Activated CD4-positive, alpha-beta T cell treated with anti-CD3 and anti-CD28 coated beads, Interleukin-2, amount 50 U/mL, for 1 hour (primary cell): ENCODE measurements at places on chromosomes 6 and 20.

DNA sequence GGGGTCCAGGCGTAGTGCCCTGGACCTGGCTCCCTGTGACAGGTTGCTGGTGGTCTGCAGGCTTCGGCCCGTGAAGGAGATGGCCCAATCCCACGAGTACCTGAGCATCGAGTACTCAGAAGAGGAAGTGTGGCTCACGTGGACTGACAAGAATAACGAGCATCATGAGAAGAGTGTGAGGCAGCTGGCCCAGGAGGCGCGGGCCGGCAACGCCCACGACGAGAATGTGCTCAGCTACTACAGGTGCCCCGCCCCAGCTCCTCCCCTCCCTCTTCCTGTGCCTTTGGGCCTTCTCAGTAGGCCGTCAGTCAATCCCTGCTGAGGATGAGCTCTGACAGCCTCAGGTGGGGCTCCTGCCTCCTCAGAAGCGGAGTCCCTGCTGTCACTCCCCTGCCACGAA lies 42.6 kb downstream of the UQCC2 start:
- DNase-seq: peak; percentile 70

DNA sequence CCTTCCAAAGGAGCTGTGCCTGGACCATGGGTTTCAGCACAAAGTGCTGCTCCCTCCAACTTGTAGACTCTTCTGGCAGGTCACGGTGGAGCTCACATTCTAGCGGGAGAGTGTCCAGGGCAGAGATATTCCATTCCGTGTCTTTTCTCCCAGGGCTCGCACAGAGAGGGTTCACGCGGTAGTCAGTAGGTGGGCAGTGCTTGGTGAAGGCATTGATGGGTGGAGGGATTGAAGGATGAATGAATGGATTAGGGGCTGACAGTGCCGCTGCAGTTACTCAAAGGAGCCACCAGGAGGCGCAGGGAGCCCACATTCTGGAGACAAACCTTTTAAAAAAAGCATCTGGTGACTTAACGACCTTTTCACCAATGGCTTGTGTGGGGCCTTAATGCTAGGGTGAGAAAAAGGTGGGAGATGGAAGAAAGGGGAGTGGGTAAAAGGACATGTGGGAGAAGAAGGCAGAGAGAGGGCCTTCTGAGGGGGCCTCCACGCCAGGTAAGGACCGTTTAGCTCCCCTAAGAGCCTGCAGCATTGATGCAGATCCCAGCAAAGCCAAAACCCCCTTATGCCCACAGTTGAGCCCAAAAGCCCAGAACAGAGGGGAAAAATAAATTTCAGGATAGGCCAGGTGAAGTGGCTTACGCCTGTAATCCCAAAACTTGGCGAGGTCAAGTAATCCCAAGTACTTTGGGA lies 17.5 kb upstream of the FAM110A start:
- peak; percentile 64 for DNase-seq

- no peak for DNase-seq
These were observed 311.9 kb upstream of the PRDM1 start for GRCh38 chr6:105774247-105774646.

- no peak for DNase-seq
These were observed 95.6 kb downstream of the RAMACL start for GRCh38 chr6:166490671-166491500.

- DNase-seq: no peak
These were observed 57.6 kb upstream of the CCDC28A start for GRCh38 chr6:138716013-138716412.

DNA sequence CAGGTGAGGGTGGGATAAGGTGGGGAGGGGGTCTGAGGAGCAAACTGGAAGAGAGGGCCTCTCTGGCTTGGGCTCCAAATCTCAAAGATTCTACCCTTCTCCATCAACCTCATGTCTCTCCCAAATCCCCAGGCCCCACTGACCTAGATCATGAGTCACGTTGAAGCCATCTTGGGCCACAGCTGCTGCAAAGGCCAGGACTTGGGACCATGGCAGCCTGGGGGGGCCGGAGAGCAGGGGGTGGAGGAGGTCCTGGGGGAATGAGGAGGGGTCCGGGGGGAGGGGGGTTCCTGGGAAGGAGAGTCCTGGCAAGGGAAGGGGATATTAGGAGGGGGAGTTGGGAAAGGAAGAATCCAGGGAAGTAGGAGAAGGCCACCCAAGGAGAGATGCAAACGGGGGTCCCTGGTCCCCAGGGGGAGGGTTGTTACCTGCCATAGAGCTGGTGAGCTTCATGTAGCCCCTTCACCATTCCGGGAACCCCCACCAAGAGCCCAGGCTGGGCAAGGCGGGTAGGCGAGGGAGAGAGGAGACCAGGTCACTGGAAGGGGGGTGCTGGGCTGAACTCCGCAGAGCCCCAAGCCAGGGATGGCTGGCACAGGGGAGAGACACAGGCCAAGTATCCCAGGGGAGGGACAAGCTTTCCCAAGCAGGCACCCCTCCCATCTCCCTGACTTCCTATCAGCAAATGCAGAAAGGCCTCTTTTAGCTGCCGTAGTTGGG lies 12.7 kb downstream of the GGT7 start:
- no peak for DNase-seq

GRCh38 chr6:143516690-143517446 lies 5.3 kb upstream of the FUCA2 start:
- DNase-seq: no peak

DNA sequence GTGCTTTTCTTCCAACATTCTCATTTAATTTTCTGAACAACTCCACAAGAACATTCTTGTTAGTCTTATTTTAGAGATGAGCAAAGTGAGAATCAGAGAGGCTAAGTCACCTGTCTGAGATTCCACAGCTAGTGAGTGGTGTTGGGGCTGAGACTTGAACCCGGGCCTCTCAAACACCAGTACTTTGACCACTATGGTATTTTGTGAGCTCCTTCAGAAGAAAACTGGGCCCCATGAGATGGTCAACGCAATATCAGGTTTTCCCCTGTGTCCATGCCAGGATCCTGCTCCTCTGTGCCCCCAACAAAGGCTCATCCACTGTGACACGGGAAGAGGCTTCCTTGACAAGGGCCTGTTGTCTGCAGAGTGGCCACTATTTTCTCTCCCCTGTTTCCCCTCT lies 51.9 kb downstream of the MAFB start:
- no peak for DNase-seq

GRCh38 chr6:17600527-17601385 lies 654 bp downstream of the FAM8A1 start:
- peak; percentile 43 for DNase-seq
